ENCODE measurements at places on chromosomes 6 and 20.
A peak's percentile ranks its signal among the peaks of the same experiment; 100 is the strongest.

GRCh38 chr6:7261852-7262461 lies 51.0 kb downstream of the SSR1 start:
- DNase-seq: no peak

GRCh38 chr6:53498649-53499048 lies 46.3 kb downstream of the GCLC start:
- DNase-seq: no peak

GRCh38 chr20:24582373-24583168 lies 113.1 kb downstream of the SYNDIG1 start:
- no peak for DNase-seq

DNA sequence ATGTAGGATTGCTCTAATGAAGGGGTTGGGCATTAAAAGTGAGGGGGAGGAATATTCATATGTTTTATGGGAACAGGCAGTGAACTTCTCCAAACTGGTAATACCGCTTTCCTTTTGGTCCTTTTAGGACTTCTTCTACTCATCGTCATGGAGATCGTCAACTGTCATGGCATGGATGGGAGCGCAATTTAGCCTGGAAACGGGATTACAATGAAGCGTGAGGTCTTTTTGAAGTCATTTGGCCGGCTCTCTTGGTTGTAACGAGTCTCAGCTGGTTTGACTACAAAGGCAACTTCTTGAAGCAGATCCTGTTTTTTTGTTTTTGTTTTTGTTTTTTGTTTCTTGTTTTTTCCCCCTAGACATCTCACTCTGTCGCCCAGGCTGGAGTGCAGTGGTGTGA lies 1.4 kb upstream of the HLA-E start:
- no peak for DNase-seq

GRCh38 chr20:57851025-57851682 lies 141.3 kb upstream of the PMEPA1 start:
- no peak for DNase-seq

DNA sequence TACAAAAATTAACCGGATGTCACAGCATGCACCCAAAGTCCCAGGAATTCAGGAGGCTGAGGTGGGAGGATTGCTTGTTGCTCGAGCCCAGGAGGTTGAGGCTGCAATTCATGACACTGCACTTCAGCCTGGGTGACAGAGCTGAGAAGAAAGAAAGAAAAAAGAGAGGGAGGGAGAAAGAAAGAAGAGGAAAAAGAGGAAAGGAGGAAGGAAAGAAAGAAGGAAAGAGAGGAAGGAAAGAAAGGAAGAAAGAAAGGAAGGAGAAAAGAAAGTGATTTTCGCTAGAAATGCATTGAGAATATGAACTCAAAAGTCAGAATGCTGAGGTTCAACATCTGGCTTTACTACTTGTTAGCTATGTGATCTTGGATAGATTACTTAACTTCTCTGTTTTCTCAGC lies 6.6 kb downstream of the SENP6 start:
- DNase-seq: no peak

GRCh38 chr6:54916858-54917257 lies 70.3 kb downstream of the FAM83B start:
- DNase-seq: no peak

GRCh38 chr20:44212792-44213191 lies 2.2 kb upstream of the OSER1 start:
- no peak for DNase-seq

DNA sequence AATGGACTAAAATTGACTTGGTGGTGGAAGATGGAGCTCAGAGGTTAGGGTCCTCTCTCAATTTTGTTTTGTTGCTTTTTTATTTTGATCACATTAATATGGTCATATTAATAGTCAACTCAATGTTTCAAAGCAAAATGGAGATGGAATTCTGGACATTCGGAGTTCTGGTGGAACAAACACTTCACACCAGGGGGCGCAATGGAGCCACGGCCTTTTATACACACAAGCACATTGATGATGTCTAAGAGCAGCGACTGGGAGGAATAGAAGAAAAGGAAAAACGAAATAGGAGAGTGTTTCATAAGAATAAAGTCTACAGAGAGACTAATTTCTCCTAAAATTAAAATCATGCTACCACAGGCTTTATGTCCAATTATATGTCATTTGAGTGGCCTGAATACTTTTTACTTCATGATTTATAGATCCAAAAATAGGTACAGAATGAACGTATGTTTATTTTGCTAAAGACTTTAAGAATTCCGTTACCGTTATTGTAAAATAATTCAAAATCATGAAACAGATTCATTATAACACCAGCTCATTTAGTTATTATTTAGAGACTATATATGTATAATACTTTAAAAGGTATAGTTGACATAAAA lies 197.6 kb upstream of the SASH1 start:
- peak; percentile 21 for DNase-seq

- no peak for DNase-seq
Measured at GRCh38 chr6:40681622-40682021, 94.5 kb upstream of the LRFN2 start.

DNA sequence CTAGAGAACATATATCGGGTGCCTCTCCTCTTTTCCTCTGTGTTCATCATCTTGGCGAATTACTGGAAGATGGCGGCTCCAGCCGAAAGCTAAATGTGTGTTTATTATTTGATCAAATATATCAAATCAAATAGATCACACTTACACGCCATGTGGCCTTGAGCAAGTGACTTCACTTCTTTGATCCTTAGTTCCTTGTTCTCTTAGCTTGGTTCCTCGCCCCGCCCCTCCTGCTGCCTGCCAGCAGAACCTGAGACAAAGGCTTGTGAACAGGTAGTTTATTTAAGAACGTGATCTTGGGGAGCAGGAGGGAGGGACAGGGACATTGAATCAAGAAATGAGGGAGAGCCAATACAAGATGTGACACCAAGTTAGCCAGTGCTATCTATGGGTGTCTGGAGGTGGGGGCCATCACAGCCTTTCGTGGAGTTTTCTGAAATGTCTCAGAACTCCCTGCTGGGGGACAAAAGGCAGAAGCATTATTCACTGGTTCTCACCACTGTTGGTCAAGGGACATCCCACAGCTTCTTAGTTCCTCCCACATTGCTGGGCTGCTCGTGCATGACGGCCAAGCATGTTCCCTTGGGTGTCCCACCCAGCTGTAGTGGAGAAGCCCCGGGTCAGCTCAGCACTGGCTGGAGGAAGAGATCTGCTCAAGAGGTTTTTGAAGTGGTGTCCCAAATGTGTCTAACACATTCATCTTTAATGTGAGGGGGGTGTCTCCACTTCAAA lies 44.9 kb upstream of the RNF24 start:
- DNase-seq: no peak

- no peak for DNase-seq
Measured at GRCh38 chr20:10313215-10313614, 94.6 kb downstream of the SNAP25 start.

DNA sequence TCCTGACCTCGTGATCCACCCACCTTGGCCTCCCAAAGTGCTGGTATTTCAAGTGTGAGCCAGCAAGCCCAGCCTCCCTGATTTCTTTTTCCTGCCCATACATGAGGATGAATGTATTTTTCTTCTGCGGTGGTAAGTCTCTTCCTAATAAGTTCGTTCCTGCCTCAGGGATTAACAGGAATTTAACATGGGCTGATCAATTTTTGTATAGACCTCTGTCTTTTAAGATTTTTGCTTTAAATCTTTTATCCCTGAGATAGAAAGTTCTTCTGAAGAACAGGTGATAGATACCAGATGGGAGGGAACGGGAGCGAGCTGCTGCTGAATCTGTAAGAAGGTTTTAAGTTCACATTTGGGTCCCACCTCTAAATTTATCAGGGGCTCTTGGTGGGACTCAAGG lies 7.0 kb upstream of the ZNFX1 start:
- no peak for DNase-seq

DNA sequence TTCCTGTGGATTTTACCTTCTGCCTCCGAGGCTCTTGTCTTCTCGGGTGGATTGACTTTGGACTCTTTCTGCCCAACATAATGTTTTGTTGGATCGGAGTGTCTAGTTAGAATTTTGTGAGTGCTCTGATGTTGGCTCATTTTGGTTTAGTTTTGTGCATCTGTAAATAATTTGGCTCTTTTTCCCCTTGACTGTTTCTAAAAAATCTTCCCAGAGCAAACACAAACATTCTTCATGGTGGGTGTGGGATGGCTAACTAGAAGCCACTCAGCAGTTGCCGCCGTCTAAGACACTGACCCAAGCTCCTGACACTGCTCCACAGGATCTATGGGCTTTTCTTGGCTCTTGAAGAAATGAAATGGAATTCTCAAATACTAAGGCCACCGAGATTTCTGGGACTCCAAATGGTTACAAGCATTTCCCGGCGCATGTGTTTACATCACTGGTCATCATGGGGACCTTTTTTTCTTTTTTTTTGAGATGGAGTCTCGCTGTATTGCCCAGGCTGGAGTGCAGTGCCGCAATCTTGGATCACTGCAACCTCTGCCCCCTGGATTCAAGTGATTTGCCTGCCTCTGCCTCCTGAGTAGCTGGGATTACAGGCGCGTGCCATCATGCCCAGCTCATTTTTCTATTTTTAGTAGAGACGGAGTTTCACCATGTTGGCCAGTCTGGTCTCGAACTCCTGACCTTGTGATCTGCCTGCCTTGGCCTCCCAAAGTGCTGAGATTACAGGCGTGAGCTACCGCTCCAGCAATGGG lies 92.0 kb upstream of the FRMD1 start:
- DNase-seq: no peak

- no peak for DNase-seq
Measured at GRCh38 chr20:49319208-49319809, 41.5 kb upstream of the ZNFX1 start.

DNA sequence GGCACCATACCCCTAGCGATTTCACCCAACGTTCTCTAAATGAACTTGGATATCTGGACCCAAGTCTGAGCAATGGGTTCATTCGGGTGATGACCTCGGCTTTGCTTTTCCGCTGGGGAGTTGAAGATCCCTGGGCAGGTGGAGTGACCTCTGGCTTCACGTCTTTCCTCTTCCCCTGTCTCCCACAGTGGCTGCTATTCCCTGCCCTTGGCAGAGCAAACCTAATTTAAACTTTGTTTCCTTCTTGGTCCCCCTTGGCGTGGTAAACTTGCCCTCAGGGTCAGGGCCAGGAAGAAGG lies 7.8 kb upstream of the TFAP2A start:
- DNase-seq: no peak

DNA sequence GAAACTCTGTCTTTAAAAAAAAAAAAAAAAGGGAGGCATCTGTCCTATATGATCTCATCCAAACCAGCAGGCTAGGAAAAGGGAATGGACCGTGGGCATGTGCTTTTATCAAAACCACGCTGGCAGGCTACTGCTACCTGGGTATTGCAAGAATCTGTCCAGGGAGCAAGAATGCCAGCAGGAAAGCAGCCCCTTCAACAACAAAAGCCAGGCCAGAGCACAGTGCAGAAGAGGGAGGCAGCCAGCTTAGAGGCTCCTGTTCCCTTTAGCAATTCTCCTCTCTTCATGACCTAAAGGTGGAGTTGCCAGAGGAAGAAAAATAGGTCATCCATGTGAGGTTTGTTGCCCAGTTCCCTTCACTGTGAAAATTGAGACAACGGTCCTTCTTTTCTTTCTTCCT lies 18.2 kb downstream of the TBC1D20 start:
- no peak for DNase-seq

GRCh38 chr6:23477586-23477985 lies 648.4 kb upstream of the NRSN1 start:
- no peak for DNase-seq

DNA sequence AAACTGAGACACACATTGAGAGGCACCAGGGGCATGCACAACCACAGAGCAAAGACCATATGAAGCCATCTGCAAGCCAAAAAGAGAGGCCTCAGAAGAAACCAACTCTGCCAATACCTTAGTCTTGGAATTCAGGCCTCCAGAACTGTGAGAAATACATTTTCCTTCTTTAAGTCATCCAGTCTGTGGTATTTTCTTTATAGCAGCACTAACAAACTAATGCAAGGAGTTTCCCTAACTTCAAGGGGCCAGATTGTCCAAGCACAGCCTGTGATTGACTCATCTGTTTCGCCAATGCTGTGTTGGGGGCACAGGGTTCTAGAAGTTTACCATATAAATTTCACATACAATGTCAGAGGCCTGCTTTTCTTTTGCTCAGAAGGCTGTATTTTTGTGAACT lies 364.6 kb downstream of the GJA1 start:
- DNase-seq: no peak

GRCh38 chr6:14228571-14228970 lies 111.0 kb downstream of the CD83 start:
- DNase-seq: no peak

- no peak for DNase-seq
Measured at GRCh38 chr20:13102694-13103093, 93.9 kb downstream of the SPTLC3 start.

DNA sequence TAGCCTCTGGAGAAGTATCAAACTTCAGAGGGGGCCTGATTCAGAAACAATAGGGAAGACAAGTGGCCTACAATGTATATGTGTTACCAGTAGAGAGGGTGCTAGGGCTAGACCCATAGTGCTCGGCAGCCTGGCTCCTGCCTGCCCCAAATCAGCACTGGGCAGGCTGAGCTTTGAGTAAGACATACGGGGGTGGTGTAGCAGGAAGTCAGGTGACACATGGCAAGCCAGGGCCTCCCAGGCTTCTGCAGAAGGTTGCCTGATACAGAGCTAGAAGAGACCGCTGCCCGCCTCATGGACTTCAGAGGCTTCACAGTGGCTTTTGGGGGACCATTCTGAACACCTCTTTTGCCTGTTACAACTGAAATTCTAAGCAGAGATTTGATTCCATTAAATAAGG lies 43.4 kb downstream of the RALY start:
- DNase-seq: peak; percentile 31

DNA sequence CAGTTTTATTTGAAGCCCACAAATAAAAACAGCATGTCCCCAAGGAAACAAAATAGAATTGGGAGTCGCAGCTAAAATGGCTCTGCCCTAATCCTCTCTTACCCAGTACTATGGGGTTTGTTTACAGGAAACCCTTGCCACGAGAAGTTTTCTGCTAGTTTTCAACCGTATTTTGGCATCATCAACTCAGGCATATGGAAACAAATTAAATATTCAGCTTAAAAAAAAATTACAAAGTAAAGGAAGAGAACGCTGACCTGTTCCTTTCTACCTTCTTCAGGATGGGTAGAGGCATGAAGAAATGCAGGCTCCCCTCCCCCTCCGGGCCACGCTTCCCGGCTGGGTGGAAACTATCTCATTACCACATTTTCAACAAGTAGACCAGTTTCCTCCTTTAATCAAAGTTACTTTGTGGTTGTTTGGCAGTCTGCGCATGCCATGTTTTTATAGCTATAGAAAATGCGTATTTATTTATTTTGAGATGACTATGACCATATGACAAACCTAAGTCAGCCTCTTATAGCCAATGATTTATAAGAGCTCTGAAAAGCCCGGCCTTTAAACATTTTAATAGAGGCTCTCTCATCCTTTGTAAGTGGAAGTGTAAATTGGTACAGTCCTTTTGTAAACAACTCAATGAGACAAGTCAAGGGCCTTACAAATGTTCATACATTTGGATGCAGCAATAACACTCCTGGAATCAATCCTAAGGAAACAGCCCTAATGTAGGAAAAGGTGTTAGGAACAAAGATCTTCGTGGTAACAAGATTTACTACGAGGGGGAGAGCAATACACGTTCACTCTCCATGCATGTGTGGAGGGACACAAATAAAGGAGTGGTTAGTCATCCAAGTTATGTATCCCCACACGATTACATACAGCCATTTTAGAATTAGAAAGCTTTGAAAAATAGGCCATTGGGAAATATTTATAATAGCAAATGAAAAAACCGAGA lies 16.1 kb upstream of the ZNF217 start:
- DNase-seq: peak; percentile 53
